ENCODE measurements at places on chromosomes 7 and 10.

GRCh38 chr10:87869773-87870551 is 6.5 kb downstream of the PTEN start:
- no peak for DNase-seq

- DNase-seq = no peak
Observed at GRCh38 chr7:22275661-22276060, 81.3 kb downstream of the RAPGEF5 start.

- no peak for DNase-seq
Observed at GRCh38 chr10:87578842-87579401, 74.2 kb downstream of the MINPP1 start.

GRCh38 chr7:116554436-116554835 is 29.6 kb downstream of the CAV1 start:
- DNase-seq = no peak

GRCh38 chr10:59805014-59805413 is 51.8 kb upstream of the MRLN start:
- no peak for DNase-seq

DNA sequence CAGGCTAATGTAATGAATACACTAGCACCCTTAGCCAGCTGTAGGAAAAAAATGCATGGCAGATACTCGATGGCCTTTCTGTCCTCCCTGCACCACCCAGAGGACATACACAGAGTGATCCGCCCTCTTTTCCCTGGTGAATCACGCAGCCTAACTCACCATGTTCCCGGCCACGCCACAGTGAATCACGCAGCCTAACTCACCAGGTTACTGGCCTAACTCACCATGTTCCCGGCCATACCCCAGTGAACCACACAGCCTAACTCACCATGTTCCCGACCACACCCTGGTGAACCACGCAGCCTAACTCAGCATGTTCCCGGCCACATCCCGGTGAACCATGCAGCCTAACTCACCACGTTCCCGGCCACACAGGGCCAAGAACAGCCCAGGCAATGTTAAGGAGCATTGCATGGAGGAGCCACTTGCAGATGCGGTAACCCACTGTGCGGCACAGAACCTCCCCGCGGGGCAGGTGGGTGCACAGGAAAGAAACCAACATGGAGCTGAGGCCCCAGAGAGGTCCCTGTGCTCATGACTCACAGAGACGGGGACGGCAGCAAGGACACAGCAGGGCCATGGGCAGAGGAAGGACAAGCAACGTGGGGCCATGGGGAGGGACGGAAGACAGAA is 508.5 kb downstream of the DNAJB6 start:
- no peak for DNase-seq

GRCh38 chr7:51289623-51290303 is 26.8 kb downstream of the COBL start:
- DNase-seq = no peak

- no peak for DNase-seq
Observed at GRCh38 chr10:58967551-58968388, 208.7 kb upstream of the PHYHIPL start.

GRCh38 chr7:76234931-76235441 is 33.3 kb downstream of the SRRM3 start:
- DNase-seq = peak; percentile 88

GRCh38 chr7:106864298-106865081 is 592 bp upstream of the PIK3CG start:
- no peak for DNase-seq

GRCh38 chr7:92517631-92518030 is 10.7 kb downstream of the PEX1 start:
- DNase-seq = no peak

DNA sequence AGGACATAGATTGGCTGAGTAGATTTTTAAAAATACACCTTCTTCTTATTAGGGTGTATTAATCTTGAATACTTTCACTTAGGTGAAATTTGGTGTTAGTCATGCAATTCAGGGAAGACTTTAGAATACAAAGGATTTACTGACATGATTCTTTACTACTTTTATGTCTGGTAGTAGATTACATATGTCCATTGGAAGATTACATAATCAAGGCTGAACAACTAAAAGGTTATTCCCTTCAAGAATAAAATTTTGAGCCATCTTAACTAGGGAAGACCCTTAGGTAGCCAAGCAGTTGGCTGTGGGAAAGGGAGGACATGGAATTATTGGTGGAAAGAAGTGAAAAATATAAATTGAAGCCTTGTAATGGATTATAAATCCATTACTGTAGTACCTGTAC is 165.0 kb downstream of the ITGB1 start:
- DNase-seq = no peak

- no peak for DNase-seq
Observed at GRCh38 chr7:99155211-99155610, 11.3 kb upstream of the SMURF1 start.

DNA sequence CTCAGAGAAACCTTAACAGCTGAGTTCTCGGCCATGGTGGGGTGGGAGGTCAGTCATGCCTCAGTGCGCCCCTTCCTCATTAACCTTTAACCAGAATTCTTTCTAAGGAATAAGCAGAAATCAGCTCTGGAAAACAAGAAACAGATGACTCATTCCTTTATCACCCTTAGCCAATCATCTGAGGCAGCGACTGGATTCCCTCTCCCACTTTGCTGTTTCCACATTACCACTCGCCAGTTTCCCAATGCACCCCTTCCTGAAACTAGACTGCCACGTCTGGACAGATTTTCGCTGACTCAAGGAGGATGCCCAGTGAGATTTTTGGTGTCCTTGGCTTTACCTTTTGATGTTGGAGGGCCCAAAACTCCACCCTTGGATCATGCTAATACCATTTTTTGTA is 223.8 kb downstream of the PLXDC2 start:
- DNase-seq = no peak

GRCh38 chr10:132225073-132225848 is 38.5 kb downstream of the DPYSL4 start:
- DNase-seq = no peak

- DNase-seq = no peak
Observed at GRCh38 chr10:86044029-86044428, 322.6 kb downstream of the GRID1 start.

- no peak for DNase-seq
Observed at GRCh38 chr10:88507404-88507803, 75.7 kb downstream of the RNLS start.

DNA sequence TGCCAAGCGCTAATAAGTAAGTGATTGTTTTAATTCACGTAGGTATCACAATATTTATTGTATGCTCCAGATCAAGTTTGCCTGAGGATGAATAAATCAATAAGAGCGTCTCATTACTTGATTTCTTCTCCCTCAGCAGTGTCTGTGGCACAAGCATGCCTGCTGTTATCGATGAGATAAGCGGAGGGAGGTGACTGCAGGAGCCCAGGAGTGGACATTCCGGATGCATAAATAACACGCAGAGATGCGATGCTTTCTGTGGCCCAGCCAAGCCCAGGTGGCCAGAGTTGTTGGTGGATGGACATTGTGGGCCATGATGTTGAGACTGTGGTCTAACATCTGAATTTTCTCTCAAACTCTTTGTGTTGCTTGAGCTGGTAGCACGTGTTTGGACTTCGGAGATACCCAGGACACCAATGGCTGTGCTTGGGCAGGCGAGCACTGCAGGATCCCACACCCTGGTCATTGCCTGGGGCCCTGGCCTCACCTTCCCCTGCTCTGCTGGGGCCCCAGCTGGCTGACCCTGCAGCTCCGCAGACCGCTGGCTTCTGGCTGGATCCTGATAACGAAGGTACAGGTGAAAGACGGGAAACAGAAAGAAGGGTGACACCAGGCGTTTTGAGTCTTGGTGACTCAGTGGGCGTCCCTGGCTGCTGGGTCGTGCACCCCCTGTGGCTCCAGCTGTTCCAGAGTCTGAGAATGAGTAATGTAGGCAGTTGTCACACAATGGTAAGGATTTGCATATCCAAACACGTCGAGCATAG is 31.2 kb upstream of the MNX1 start:
- DNase-seq = no peak

DNA sequence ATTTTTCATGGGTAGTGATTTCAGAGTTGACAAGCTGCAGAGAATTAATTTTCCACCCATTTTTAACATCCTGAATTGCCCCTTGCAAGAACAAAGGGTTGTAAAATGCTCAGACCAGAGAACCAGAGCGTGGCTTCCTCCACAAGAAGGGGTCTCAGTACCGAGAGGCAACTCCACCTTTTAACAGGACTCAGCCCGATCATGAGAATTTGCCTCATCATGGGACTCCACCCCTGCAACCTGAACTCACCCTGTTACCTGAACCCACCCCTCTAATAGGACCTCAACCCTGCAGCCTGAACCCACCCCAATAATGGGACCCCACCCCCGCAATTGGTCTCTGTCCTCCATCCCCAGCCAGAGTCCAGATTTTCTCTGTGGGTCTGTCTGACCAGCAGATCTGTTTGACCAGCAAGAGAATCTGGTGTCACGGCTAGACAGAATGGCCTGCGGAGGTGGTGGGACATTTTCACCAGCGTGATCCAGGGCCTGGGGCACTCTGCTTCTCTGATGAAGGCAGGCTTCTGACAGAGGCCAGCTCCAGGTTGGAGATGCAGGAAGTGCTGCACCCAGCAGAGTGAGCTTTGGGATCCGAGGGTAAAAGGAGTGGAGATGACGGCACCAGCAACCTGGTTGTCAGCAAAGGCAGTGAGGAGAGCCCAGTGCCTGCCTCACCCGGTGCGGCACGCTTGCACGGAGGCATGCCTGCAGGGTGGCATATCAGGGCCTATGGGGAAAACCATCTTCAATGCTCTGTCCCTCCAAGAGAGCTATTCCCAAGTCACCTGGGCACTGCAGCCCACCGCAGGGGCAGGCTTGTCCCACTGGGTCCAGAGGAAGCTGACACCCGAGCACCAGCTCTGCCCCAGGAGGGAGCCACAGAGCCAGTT is 136.6 kb downstream of the TCERG1L start:
- peak; percentile 38 for DNase-seq

DNA sequence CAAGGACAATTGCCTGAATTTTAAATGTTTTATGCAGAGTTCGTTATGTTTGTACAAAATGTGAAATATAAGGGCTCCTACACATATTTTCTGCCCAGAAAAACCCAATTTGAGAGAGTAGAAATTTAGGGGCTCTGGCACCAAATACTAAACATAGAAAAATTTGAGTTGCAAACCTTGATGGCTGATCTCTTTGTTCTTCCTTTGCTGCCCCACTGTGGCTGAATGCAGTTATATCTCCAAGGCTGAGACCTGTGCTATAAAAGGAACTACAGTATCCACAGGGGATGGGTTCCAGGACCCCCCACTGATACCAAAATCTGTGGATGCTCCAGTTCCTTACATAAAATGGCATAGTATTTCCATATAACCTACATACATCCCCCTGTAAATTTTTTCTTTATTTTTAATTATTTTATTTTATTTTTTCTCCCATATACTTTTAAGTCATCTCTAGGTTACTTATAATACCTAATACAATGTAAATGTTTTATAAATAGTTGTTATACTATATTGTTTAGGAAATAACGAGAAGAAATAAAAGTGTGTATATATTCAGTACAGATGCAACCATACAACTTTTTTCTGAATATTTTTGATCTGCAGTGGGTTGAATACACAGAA is 22.5 kb downstream of the CFAP43 start:
- no peak for DNase-seq

- DNase-seq = no peak
Observed at GRCh38 chr7:137871170-137871915, 24.6 kb upstream of the DGKI start.

DNA sequence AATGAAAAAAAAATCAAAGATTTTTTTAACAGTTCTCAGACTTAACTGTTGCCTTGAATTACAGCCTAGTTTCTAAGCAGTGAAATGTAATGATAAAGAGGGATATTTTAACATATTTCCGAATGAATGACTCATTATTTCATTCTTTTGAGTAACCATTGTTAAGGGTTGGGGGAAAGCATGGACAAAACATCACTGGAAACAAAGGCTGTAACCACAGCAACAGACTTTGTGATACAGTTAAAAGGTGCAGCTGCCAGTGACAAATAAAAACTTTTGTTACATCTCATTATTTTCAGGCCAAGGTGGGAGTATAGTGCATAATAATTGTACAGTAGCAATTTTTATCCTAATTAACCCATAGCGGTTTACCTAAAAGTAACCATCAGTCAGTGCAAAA is 172.6 kb downstream of the LRRTM3 start:
- DNase-seq = no peak

DNA sequence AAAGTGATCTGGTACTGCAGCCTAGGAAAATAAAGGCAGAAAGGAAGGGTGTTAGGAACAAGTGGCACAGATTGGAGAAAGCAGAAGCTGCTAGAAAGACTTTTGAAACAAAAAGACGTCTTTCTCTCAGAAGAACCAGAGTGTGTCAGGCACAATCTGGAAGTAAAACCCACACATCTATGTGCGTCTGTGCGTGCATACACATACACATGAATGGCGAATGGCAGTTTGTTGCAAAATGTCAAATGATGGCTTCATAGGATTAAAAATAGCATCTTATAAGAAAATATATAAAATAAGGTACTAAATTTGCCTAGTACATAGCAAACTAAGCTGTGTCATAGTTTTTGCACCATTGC is 246.3 kb downstream of the CDK14 start:
- DNase-seq = no peak

Measured in activated CD8-positive, alpha-beta memory T cell treated with anti-CD3 and anti-CD28 coated beads for 24 hours (primary cell).